ENCODE measurements at places on chromosomes 6 and 20.

- DNase-seq, result no peak
Measured at GRCh38 chr6:124757560-124757959, 204.7 kb upstream of the RNF217 start.

DNA sequence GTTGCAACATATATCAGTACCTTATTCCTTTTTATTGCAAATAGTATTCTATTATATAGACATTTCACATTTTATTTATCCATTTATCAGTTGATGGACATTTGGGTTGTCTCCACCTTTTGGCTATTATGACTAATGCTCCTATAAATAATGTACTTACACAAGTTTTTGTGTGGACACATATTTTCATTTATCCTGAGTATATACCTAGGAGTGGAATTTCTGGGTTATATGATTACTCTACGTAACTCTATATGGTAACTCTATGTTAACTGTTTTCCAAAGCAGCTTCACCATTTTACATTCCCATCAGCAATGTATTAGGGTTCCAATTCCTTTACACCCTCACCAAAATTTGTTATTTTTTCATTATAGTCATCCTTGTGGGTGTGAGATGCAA lies 405.0 kb downstream of the ESR1 start:
- no peak for DNase-seq

- no peak for DNase-seq
Measured at GRCh38 chr20:51347831-51348230, 194.7 kb downstream of the NFATC2 start.

DNA sequence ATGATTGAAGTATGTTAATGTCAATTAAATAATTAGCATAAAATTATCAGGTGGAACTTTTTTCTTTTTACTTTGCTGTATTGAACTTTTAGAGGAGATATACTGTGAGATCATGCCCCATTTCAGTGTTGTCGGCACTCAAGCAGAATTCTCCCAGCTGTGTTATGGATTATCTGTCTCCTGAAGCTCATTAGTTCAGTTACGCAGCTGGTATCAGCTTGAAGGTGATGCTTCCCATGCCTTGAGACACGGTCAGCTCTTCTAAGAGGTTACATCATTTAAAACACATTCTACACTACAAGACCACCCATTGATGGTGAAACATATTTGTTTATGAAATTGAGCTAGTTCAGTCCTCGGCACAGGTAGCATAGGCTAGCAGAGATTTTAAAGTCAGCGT lies 68.9 kb upstream of the PHACTR2 start:
- no peak for DNase-seq

- DNase-seq, result peak; percentile 41
Measured at GRCh38 chr6:29887819-29888776, 54.2 kb upstream of the HLA-A start.
